ENCODE measurements at places on chromosomes 1 and 21. TPM values are rescaled to one million over a fixed set of nuclear protein-coding genes. Genes with fewer than 3 reads are reported as not detected.

DNA sequence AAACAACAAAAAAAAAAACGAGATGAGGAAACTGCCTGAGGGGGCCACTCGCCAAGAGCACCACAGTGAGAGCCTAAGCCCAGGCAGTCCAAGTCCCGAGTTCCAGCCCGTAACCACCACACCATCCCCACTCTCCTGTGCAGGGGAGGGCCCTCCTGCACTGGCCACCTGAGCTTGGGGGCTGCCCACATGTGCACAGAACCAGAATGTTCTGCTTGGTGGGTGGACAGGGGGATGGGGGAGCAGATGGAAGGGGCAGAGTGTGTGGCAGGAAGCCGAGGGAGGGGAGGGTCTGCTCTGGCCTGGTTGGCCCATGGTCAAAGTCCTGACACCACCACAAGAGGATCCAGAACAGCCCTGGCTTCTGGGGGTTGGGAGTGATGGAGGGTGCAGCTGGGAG is 17.6 kb downstream of the ADPRS start:
- H3K27ac ChIP-seq, result no peak overlapping the region
- H3K27me3 ChIP-seq, result no peaks in the 10 kb centered on the region
- DNase-seq, result no peak
- no peaks in the 10 kb centered on the region for H3K4me1 ChIP-seq
- H3K36me3 ChIP-seq, result no peaks in the 10 kb centered on the region
- no peak overlapping the region for H3K4me3 ChIP-seq

DNA sequence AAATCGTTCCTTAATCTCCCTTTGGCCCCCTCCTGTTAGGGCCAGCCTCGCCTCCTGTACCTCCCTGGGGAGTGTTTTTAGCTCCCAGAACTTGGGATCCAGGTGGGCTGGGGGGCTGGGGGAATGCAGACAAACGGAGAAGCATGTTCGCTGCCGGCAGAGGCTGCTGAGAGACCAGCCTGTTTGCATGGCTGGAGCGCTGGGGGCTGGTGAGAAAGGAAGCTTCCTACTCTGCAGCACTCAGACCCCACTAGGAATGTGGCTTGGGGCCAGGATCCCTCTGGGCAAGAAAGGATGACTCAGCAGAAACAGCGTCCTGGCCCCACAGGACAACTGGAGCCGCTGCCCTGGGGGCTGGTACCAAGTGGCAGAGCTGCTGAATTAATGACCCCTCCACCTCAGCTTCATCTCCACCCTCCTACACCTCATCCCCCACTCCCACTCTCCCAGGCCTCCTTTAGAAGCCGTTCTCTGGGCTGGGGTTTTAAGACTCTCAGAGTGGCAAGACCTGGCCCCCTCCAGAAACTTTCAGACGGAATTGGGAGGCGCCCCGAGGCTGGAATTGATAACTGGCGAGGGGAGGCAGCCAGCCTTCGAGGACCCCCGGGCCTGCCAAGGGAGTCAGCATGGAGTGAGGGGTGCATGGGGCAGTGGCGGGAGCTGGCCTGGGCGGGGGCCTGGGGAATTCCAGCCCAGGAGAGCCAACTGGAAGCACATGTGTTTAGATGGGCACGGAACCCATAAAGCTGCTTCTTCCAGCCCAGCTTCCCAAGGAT is 28.5 kb upstream of the EPS8L3 start:
- H3K4me1 ChIP-seq, result peaks cover 35% of the 10 kb centered on the region
- no peaks in the 10 kb centered on the region for H3K36me3 ChIP-seq
- no peak overlapping the region for H3K27ac ChIP-seq

GRCh38 chr1:38671221-38671620 is 188.4 kb downstream of the RRAGC start:
- H3K4me3 ChIP-seq, result no peak overlapping the region
- H3K27ac ChIP-seq, result no peak overlapping the region
- no peak for DNase-seq

- DNase-seq, result no peak
- H3K27ac ChIP-seq, result no peak overlapping the region
- no peaks in the 10 kb centered on the region for H3K4me1 ChIP-seq
- no peak overlapping the region for H3K4me3 ChIP-seq
- no peaks in the 10 kb centered on the region for H3K27me3 ChIP-seq
These were observed 37.0 kb downstream of the PGM1 start for GRCh38 chr1:63630238-63630637.

GRCh38 chr1:64095832-64096231 is 107.6 kb upstream of the UBE2U start:
- no peak for DNase-seq
- no peak overlapping the region for H3K27ac ChIP-seq
- no peaks in the 10 kb centered on the region for H3K36me3 ChIP-seq
- no peaks in the 10 kb centered on the region for H3K27me3 ChIP-seq

DNA sequence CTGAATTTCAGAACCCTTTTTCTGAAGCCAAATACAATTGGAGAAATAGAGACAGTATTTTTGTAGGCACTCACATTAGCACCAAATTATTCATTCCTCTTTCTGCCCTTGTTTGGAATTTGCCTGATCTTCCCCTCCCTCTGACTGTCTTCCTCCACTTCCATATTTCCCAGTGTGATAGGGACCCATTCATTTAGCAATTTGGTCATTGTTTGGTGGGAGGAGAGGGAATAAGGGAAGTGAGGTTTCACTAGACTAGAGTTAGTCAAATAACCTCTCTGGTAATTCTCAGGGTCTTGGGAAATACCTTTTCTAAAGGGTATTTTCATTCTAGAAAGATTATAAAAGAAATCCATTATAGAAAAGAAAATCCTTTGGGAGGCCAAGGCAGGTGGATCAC is 31.0 kb upstream of the MTMR11 start:
- no peaks in the 10 kb centered on the region for H3K27me3 ChIP-seq
- H3K4me1 ChIP-seq, result no peaks in the 10 kb centered on the region
- DNase-seq, result no peak
- H3K4me3 ChIP-seq, result no peak overlapping the region
- H3K27ac ChIP-seq, result no peak overlapping the region

TPR gene
- 89.9 TPM for total RNA-seq

ANKRD13C gene
- total RNA-seq, result 23.4 TPM

NOC2L gene
- total RNA-seq, result 65.5 TPM

RGS5 gene
- total RNA-seq, result 359 TPM

CFAP57 gene
- 2.3 TPM for total RNA-seq

All from kidney (tissue), 22 donors.